ENCODE measurements at places on chromosomes 11 and 22.

DNA sequence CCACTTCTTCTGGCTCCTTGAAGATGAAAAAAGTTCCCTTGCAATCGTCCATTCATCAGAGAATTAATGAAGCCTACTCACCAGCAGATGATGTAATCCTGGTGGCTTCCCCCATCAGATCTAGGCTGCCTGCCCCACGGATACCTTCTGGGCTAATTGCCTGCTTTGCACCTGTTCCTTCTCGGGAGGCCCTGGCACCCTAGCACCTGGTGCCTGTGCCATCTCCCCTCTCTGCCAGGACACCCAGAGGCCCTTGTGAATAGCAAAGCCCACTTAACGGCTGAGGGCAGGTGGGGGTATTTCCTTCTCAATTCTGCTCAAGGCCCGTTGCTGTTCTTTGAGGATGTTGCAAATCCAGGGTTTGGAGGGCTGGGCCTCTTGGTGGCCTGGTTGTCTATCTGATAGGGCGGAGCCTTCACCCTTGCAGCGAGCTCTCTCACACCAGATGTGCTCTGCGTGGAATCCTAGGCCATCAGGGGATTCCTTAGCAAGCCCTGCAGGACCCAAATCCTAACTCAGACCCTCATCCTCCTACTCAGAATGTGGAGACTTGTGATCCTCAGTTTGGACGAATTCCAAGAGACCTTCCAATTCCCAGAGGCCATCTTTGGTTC lies at the start of gene LMO2:
TSS of gene LMO2 (minus strand) at position 363 of the 614 bp plus-strand sequence. CDS start 22,360 bp downstream, outside the sequence.
- peaks cover 48% of the 10 kb centered on the region for H3K27me3 ChIP-seq
- H3K27ac ChIP-seq, result no peak within 1 kb of the TSS
- peaks cover 3% of the 10 kb centered on the region for H3K36me3 ChIP-seq
- H3K4me1 ChIP-seq, result peaks cover 42% of the 10 kb centered on the region
- DNase-seq, result no peak

GRCh38 chr11:83655976-83656375 lies 369.8 kb upstream of the CCDC90B start:
- DNase-seq, result no peak
- H3K27ac ChIP-seq, result no peak overlapping the region
- peaks cover 8% of the 10 kb centered on the region for H3K27me3 ChIP-seq
- H3K4me3 ChIP-seq, result no peak overlapping the region

GRCh38 chr11:46513934-46514342 lies 79.9 kb downstream of the AMBRA1 start:
- H3K27me3 ChIP-seq, result no peaks in the 10 kb centered on the region
- H3K36me3 ChIP-seq, result no peaks in the 10 kb centered on the region
- no peak overlapping the region for H3K27ac ChIP-seq
- no peak overlapping the region for H3K4me3 ChIP-seq
- DNase-seq, result no peak

GRCh38 chr11:57818812-57819211 lies 57.2 kb downstream of the CTNND1 start:
- no peaks in the 10 kb centered on the region for H3K27me3 ChIP-seq
- H3K27ac ChIP-seq, result no peak overlapping the region
- no peaks in the 10 kb centered on the region for H3K36me3 ChIP-seq
- no peaks in the 10 kb centered on the region for H3K4me1 ChIP-seq

GRCh38 chr22:50165436-50166123 lies 5.0 kb upstream of the PANX2 start:
- H3K27ac ChIP-seq, result no peak overlapping the region
- H3K4me1 ChIP-seq, result peaks cover 11% of the 10 kb centered on the region
- no peaks in the 10 kb centered on the region for H3K36me3 ChIP-seq
- no peak for DNase-seq
- H3K27me3 ChIP-seq, result peaks cover 23% of the 10 kb centered on the region

DNA sequence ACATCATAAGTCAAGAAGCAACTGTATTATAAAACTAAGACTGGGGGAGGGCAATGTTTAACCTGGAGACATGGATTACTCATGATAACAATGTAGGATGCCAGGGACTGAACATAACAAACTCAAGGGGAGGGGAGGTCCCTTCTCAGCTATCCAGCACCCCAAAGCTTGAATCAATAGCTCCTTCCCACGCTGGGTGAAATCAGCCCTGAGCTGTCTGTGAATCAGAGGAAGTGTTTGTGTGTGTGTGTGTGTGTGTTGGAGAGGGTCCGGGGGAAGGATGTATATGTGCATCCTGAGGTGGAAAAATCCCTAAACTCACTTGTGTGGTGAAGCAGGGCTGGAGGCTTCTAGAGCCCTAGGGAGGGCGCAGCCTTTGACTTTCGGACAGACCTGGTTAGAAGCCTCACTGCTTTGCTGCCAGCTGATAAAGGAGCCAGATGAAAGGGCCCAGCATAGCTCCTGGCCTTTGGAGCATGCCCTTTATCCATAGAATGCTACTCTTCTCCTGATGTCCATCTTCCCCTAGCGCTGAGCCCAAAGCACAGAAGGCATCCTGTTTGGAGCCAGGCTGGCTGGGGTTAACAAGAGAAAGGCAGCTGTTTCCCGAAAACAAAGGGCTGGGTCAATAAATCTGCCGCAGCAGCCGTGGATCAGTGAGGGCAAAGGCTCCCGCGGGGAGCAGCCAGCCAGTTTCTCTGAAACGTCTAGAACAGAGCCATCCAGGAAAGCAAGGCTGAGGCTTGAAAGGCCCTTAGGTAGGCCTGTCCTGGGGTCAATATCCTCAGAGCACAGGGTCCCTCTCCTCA lies 35.8 kb downstream of the TNKS1BP1 start:
- no peaks in the 10 kb centered on the region for H3K36me3 ChIP-seq
- no peak overlapping the region for H3K4me3 ChIP-seq
- H3K27me3 ChIP-seq, result peaks cover 10% of the 10 kb centered on the region
- DNase-seq, result no peak
- no peak overlapping the region for H3K27ac ChIP-seq

- H3K36me3 ChIP-seq, result no peaks in the 10 kb centered on the region
- DNase-seq, result no peak
- H3K4me3 ChIP-seq, result no peak overlapping the region
- H3K4me1 ChIP-seq, result peaks cover 40% of the 10 kb centered on the region
Measured at GRCh38 chr11:76806608-76807205, 23.6 kb downstream of the TSKU start.
